Psoas muscle (tissue), 8 donors: ENCODE measurements at places on chromosomes 11 and 22.

GRCh38 chr11:110028921-110029320 lies 64.3 kb upstream of the ZC3H12C start:
- DNase-seq: no peak

- no peak for DNase-seq
These were observed 6.6 kb downstream of the HOATZ start for GRCh38 chr11:111521135-111521534.

- DNase-seq: no peak
These were observed 59.2 kb downstream of the MED15 start for GRCh38 chr22:20566420-20567260.

DNA sequence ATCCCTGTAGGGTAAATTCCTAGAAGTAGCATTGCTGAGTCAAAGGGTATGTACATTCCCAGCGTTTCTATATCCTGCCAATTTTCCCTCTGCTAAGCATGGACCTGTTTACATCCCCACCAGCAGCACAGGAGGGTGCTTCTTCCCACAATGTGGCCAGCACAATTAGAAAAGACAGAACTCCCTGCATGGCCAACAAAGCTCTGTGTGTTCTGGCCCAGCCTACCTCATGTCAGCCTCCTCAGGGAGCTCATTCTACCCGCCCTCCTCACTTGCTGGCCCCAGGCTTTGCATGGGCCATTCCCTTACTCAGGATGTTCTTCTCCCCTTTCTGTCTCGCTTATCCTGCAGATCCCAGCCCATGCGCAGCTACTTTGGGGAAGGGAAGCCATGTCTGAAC lies 186.1 kb downstream of the DSCAML1 start:
- DNase-seq: no peak

- DNase-seq: no peak
These were observed 117.8 kb downstream of the NTM start for GRCh38 chr11:131488238-131488637.

DNA sequence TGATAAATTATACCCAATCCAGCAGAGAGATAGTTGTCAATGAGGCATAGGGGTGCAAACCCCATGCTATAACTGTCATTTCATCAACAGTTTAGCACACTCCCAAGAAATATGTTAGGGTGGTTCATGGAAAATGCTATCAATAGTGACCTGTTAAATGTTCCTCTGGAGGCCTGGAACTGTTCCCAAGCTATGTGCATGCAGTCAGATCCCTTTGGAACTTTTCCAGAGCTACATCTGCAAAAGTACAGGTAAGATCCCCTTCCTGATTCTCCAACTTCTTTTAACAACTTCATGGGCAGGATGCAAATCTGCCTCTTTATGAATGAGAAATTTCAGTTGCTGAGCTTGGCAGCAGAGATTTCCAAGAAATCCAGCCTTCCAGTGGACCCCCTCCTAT lies 27.2 kb downstream of the ABTB2 start:
- DNase-seq: no peak

GRCh38 chr11:66674964-66675602 lies 2.6 kb downstream of the RBM4B start:
- no peak for DNase-seq

- peak; percentile 92 for DNase-seq
These were observed 16.0 kb upstream of the B4GALNT4 start for GRCh38 chr11:353179-353873.

GRCh38 chr22:49052023-49052538 lies 775.6 kb downstream of the BRD1 start:
- DNase-seq: no peak

DNA sequence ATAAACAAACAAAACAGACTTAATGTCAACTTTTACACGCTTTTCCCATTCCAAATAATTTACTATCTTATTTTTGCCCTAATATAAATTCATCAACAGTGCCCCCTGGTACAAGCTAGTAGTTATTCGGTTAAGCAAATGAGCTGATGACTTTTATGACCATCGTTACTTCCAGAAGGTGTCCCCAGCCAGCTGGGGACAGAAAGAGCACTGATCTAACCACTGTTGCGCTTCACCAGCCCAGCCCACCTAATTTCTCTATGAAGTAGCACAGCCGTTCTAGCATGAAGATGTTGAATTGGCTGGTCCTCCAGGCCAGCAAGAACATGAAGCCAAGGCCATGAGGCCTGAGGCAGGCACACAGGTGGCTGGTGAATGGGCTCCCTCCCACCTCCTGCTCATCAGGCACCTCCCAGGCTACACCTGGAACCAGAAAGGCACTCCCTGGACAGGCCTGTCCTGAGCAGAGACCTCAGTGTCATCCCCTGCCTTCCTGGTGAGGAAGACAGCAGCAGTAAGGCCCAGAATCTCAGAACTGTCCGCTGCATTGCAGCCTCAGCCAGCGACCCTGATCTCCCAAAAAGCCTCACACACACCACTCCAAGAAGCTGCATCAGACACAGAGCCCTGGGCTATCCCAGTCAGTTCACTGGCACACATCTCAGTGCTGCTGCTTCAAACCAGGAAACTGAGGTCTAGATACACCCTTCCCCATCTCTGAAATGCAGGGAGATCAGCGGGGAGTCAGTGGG lies 12.9 kb downstream of the GNB1L start:
- DNase-seq: no peak

GRCh38 chr11:94537031-94537600 lies 6.6 kb upstream of the FUT4 start:
- DNase-seq: no peak

- DNase-seq: no peak
These were observed 6.7 kb downstream of the DDI1 start for GRCh38 chr11:104043142-104043541.
